ENCODE measurements at places on chromosomes 2 and 18.

DNA sequence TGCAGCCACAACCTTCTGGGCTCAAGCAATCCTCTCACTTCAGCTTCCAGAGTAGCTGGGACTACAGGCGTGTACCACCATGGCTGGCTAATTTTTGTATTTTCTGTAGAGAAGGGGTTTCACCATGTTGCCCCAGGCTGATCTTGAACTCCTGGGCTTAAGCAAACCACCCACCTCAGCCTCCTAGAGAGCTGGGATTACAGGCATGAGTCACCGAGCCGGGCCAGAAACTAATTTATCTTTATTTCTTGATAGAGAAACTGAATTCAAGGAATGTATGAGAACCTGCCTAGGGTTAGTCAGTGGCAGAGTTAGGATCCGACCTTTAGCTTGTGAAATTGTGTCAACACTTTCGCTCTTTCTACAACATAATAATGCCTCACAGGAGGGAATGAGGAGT, 19.3 kb upstream of the ITGAV start:
- no peak for DNase-seq

DNA sequence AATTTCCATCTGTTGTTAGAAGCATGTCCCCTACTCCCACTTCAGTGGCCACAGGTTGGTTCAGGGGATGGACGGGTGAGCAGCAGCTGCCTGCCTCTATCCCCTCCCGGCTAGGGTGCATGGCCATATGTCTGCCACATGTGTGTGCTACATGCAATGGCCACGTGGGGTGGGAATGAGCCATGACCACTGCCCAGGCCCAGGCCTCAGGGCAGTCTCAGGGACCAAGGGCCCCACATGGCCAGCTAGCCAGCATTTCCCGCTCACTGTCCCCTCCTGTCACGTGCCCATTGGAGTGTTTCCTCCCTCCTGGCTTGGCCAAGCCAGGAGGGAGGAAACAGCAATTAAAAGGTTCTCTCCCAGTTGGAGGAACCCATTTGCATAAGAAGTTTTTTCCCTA, 117.1 kb downstream of the KCNS3 start:
- DNase-seq: no peak

- DNase-seq: no peak
These were observed 268.7 kb upstream of the SETBP1 start for GRCh38 chr18:44411976-44412375.

DNA sequence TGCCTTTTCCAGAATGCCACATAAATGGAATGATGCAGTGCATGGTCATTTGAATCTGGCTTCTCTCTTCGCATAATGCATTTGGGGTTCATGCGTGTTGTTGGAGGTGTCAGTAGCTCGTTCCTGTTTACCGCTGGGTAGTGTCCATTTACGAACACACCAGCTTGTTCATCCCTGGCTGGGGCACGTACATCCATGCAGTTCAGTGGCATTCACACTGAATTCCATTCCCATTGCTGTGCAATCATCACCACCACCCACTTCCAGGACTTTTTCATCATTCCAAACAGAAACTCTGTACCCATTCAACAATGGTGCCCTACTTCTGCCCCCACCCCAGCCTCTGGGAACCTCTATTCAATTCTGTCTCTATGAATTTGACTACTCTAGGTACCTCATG, 14.7 kb upstream of the CIDEA start:
- DNase-seq: no peak

- DNase-seq: no peak
These were observed 113.7 kb downstream of the TTC27 start for GRCh38 chr2:32741575-32741974.

DNA sequence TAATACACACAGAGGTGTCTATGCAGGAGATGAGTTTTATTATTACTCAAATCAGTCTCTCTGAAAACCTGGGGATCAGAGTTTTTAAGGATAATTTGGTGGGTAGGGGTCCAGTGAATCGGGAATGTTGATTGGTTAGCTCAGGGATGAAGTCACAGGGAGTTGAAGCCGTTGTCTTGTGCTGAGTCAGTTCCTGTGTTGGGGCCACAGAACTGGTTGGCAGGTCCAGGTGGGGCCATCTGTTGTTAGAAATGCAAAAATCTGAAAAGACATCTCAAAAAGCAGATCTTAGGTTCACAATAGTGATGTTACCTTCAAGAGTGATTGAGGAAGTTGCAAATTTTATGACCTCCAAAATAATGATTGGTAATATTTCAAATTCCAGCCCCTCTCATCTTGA, 86.9 kb downstream of the VSNL1 start:
- DNase-seq: no peak

- DNase-seq: no peak
These were observed 104.6 kb downstream of the SMC6 start for GRCh38 chr2:17649026-17649425.

DNA sequence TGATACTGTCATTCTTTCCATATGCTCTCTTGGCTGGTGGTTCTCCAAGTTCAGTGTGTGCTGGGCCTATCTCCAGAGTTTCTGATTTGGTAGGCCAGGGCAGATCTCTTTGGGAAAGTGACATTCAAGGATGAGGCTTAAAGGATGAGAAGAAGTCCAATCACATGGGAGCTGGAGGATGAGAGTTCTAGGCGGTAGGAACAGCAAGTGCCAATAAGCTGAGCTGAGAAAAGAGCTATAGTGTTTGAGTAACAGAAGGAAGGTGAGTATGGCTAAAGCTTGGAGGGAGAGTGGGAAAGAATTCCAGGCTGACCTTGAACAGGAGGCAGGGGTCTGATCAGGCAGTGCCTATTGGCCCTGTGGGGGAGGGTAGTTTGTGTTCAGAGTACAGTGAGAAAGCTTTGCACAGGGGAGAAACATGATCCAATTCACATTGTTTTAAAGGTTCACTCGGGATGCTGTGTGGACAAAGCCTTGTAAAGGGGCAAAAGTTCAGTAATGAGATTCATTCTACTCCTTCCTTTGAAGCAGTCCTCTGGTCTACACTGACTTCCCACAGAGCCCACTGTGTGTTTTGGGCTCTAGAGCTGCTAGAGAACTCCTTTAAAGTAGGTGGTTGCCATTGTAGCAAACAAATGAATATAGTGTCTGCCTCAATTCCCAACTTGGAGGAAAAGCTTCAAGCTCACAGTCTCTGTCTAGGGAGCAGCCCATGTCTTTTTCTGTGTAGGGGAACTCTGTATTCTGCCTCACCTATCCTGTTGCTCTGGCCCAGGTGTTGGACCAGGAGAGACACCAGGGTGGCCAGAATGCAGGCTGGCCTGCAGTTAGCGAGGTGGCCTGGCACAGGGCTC, 81.8 kb downstream of the FASTKD2 start:
- no peak for DNase-seq

DNA sequence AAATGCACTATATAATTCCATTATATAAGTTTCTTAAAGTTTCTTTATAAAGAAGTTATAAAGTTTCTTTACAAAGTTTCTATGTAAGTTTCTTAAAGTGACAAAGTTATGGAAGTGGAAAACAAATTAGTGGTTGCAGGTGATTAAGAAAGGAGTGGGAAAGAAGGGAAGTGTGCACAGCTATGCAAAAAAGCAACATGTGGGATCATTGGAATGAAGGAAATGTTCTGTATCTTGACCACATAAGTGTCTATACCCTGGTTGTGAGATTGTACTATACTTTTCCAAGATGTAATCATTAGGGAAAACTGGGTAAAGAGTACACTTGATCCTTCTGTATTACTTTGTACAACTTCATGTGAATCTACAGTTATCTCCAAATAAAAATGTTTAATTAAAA, 1541.1 kb downstream of the LRP1B start:
- DNase-seq: no peak

DNA sequence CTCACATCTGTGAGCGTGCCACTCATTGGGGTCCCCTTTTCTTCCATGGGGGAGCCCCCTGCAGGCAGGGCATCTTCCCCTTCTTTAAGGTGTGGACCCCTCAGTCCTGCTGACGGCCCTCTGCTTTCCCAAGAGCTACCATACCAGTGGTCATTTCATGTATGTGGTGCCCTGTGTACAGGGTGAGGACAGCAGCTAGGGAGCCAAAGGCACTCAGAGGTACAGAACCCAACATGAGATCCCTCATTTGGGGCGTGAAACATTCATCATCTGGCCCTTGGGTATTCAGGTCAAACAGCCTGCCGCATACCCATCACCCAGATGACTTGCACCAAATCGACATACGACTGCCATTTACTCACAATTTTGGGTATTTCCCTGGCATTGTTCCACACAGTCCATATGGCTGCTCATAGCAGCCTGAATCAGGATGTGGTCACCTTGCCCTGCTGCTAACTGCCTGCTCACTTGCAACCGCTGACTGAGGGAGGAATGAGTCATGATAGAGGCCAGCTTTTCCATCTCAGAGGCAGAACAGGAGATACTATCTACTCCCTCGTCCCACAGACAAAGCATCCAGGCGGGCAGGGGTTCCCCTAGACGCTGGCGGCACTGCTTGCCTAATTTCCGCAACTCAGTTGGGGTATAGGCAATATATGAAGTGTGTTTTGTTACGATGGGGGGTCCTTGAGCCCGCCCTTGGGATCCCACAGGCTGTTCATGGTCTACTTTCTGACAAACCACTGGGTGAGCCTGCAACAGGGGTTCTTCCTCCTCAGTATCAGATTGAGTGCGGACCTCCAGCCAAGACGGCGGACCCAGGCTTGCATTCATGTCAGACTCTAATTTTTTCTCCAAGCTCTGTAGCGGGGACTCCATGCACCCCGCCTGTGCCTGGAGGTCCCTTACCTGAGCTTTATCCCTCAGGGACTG, 228.6 kb downstream of the SATB2 start:
- no peak for DNase-seq

DNA sequence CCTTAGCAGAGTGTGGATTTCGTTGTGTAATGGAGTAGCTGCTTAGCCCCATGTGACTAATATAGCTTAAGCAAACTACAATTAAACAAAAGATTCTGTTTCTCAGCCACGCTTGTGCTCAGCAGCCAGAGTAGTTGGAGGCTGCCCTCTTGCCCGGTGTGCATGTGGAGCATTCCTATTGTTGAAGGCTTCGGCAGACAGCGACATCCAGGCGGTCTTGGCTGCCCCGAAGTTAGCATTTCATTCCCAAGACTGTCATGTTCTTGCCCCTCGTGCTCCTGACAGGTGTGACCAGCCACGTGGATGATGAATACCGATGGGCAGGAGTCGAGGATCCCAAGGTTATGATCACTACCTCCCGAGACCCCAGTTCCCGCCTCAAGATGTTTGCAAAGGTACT, 2.4 kb downstream of the IMP4 start:
- DNase-seq: no peak

DNA sequence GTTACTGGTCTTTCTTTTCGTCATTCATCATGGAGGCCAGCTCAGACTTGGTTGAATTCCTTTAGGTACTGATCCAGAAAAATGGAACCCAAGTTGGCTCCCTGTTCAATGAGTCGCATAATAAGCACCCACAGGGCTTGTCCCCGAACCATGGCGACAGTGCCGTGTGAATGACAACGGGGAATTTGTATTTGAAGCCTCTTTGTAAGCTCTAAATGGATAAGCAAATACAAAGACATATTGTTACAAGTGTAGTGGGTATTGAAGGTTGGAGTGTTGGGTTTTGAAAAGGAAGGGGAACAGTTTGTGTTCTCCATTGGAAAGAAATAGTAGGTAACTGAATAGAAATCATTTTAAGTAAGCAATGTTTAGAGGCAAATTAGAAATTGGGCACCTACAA, 288.9 kb downstream of the SLC4A3 start:
- no peak for DNase-seq

- DNase-seq: no peak
These were observed 302.4 kb downstream of the PLCL1 start for GRCh38 chr2:198106621-198107385.

GRCh38 chr18:12908706-12909105, 24.7 kb upstream of the PTPN2 start:
- no peak for DNase-seq

DNA sequence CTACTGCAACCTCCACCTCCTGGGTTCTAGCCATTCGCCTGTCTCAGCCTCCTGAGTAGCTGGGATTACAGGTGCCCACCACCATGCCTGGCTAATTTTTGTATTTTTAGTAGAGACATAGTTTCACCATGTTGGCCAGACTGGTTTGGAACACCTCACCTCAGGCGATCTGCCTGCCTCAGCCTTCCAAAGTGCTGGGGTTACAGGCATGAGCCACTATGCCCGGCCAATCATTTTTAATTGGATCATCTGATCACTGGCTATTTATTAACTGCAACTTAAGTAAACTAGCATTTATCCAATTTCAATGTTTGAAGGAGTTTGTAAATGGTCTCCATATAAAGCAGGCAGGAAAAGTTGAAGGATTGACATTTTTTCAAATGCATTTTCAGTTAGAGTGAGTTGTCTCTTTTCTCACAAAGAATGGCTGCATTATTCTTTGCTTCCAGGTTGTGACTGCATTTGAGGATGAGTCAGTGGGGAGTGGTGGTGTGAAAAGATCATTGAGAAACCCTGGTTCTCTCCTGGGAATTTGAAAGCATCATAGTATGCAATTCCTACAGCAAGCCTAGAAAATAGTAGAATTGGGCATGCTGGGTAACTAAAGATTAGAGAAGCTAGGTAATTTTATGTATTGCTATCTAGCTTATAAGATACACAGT, 431.1 kb upstream of the ZEB2 start:
- DNase-seq: no peak

GRCh38 chr18:59456657-59457056, 97.6 kb upstream of the LMAN1 start:
- DNase-seq: no peak

DNA sequence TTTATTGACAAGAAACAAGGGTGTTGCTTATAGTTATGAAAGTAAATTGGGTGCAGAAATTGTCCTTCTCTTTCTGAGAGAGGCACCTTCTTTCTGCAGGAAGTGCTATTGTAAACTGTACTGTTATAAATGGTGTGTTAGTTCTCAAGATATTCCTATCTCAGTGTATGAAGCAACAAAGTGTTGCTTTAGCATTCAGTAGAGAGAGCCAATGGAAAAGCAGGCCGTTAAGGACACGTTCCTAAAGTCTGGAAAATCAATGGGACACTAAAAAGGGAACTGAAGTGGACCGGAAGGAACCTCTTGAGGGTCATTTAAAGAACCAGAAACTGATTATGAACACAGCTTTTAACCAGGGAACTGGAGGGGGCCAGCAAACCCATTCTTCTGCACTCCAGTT, 510.0 kb upstream of the ZEB2 start:
- peak; percentile 33 for DNase-seq

- no peak for DNase-seq
These were observed 73.0 kb downstream of the CTNNA2 start for GRCh38 chr2:79585701-79586433.

GRCh38 chr2:70549064-70549710, 4.4 kb downstream of the TGFA start:
- no peak for DNase-seq

DNA sequence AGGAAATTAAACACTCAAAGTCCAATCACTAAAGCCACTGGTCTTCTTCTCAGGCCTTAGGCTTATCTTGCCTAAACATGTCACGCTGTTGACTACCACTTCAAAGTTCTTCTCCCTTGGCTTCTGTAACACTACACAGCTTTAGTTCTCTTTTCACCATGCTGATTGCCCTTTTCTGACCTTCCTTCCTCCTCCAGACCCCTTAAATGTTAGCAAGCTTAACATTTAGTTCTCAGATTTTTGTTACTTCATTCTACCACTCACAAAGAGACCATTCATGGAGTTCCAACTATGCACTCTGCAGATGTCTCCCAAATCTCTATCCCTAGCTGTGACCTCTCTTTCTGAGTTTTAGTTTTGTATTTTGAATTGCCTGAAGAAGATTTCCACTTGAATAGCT, 64.4 kb downstream of the TTC21B start:
- DNase-seq: no peak

- no peak for DNase-seq
These were observed 206.5 kb downstream of the CPS1 start for GRCh38 chr2:210762604-210763588.

GRCh38 chr18:34863702-34864101, 153.6 kb downstream of the DTNA start:
- no peak for DNase-seq

- no peak for DNase-seq
These were observed 100.7 kb upstream of the FOSL2 start for GRCh38 chr2:28291811-28292440.
